ENCODE measurements at places on chromosomes 16 and 17.

GRCh38 chr16:8697965-8698364 lies 23.5 kb downstream of the ABAT start:
- no peak for DNase-seq

- DNase-seq = no peak
These were observed 210.8 kb downstream of the GSG1L start for GRCh38 chr16:27852681-27853080.

DNA sequence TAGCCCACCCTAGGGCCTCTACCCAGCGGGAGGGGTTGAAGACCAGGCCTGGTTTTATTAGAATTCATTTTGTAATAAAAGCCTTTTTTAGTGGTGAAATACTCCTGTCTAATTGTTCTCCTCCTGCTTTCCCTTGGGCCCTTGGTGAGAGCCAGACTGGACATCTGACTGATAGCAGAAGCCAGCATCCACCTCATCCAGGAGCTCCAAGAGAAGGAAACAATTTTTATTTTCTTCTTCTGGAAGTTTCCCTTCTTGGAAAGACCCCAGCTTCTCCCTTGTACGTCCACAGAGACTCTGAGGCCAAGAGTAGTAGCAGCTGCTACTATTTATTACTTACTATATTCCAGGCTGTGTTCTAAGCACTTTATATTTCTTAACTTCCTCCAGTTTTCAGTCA lies 4.0 kb upstream of the PHKG2 start:
- no peak for DNase-seq

DNA sequence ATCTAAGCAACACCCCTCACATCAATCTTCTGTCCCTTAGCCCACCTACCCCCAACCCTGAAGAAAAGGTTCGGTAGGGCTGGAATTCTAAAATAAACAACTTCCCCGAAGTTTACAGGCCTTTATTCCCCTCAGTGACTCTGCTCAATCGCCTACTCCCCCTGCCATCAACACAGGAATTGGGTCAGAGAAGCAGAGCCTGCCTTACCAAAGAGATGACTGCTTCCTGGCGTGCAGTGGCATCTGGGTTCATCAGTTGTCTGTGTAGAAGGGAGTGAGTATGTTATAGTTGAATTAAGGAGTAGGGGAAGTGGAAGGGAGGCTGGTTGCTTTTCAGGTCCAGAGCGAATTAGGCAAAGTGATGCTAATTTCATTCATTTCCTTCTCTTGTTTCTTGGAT lies 12.7 kb downstream of the HEATR9 start:
- no peak for DNase-seq

DNA sequence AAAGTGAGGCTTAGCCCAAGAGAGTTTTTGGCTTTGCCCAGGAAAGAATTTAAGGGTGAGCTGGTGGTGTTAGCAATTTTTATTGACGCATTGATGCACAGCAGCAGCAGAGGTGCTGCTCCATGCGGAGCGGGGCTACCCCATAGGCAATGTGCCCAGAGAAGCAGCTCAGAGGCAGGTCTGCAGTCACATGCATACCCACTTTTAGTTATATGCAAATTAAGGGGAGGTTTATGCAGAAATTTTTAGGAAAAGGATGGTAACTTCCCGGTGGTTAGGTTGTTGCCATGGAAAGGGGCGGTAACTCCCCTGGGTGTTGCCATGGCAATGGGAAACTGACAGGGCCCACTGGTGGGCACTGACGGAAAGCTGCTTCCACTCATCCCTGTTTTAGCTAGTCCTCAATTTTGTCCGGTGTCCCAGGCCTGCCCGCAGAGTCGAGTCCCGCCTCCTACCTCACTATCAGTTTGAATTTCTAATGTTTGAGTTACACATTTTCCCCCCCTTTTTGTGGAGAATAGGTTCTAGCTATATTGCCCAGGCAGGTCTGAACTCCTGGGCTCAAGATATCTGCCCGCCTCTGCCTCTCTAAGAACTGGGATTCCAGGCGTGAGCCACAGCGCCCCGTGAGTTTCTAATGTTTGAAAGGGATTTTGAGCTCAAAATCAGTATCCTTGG lies 10.4 kb upstream of the GJD3 start:
- no peak for DNase-seq

DNA sequence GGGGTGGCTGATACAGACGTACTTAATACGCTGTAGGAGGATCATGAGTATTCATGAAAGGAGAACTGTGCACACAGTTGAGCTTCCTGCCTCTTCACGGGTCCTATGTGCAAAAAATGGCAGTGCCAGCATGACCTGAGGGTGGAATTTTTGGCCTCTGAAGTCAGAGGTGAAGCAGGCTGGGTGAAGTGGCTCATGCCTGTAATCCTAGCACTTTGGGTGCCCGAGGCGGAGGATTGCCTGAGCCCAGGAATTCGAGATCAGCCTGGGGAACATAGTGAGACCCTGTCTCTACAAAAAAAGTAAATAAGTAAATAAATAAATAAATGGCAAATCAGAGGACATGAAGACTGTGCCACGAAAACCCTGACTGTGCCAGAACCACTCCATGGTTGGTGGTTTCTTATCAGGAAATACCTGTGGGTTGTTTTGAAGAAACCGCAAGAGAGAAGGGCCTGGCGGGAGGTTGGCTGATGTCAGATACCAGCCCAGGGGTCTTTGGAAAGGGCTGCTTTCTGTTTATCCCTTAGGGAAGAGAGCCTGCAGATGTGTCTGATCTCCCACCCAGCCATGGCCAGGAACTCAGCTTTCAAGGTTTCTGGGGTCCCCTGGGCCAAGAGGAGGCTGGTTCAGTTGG lies 3.4 kb downstream of the ASPSCR1 start:
- DNase-seq = no peak

DNA sequence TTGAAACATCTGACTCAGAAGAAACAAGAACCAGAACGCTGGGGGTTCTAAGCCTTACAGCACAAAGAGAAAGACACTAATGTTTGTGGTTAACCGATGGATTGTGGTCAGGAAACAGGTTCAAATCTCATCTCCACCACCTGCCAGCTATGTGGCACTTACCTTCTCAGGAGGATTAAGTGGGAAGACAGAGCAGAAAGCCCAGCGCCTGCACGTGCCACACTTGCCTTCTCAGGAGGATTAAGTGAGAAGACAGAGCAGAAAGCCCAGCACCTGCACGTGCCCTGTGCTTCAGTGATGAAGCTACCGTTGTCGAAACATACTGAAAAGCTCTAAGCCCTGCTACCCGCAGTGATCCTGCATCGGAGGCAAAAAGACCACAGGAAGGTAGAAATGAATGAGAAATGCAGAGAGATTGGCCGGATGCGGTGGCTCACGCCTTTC lies 90.6 kb downstream of the NXN start:
- no peak for DNase-seq

DNA sequence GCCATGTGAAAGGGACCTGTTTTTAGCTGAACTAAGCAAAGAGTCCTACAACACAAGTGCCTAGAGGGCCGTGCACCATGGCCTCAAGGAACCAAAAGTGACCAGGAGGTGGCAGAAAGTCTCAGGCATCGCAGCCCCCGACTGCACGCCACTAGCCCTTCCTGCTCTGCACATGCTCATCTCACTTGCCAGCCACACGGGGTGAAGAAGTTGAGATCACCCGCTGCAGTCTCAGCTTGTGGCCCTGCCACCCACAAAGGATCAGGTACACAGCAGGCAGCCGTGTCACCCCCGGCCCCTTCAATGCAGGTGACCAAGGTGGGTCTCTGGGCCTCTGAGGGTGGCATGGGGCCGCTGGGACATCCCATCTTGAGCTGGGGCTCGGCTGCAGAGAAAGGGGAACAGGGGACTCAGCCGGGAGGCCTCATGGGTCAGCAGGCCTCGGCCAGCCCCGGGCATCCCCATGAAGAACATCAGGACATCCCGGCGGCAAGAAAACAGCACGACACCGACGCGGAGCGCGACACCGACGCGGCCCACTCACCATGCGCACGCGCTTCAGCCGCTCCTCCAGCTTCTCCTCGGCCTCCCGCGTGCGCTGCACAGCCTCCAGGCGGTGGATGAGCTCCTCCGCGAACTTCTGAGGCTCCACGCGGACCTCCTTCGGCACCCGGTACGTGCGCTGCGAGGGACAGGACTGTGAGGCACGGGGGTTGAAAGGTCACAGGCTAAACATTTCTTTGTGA lies 21.0 kb downstream of the PDIA2 start:
- DNase-seq = no peak

GRCh38 chr17:19368229-19368628 lies 5.7 kb upstream of the B9D1 start:
- no peak for DNase-seq

DNA sequence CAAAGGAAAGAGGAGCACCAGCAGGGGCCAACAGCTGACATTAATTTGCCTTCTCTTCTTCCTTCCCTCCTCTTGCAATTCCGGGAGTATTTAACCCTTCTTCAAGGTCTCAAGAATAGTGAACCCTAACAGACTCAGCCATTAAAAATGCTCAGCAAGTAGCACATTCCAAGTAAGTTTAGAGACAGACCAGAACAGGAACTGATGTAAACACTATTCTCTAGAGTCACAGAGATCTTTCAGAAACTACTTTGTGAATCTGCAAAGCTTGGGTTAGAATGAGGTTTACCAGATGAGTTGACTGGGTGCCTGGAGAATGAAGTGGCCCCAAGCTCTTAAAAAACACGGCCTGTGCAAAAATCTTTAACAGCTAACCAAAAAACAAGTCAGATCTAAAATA lies 50.9 kb downstream of the TEX2 start:
- no peak for DNase-seq

Measured in esophagus squamous epithelium (tissue), 5 donors.